ENCODE measurements at places on chromosomes 6 and 20.

DNA sequence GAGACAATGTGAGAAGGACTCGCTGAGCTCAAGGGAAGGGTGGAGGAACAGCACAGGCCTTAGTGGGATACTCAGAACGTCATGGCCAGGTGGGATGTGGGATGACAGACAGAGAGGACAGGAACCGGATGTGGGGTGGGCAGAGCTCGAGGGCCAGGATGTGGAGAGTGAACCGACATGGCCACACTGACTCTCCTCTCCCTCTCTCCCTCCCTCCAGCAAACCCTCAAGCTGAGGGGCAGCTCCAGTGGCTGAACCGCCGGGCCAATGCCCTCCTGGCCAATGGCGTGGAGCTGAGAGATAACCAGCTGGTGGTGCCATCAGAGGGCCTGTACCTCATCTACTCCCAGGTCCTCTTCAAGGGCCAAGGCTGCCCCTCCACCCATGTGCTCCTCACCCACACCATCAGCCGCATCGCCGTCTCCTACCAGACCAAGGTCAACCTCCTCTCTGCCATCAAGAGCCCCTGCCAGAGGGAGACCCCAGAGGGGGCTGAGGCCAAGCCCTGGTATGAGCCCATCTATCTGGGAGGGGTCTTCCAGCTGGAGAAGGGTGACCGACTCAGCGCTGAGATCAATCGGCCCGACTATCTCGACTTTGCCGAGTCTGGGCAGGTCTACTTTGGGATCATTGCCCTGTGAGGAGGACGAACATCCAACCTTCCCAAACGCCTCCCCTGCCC lies 1.7 kb downstream of the TNF start:
- peak overlapping the region; percentile 100 for H3K4me3 ChIP-seq
- peaks cover 63% of the 10 kb centered on the region for H3K36me3 ChIP-seq
- H3K27me3 ChIP-seq = no peaks in the 10 kb centered on the region
- peaks cover 98% of the 10 kb centered on the region for H3K4me1 ChIP-seq

GRCh38 chr6:26493258-26493657 lies 6.8 kb upstream of the BTN1A1 start:
- no peak overlapping the region for H3K4me3 ChIP-seq
- peaks cover 4% of the 10 kb centered on the region for H3K27me3 ChIP-seq
- no peak for DNase-seq
- peaks cover 2% of the 10 kb centered on the region for H3K36me3 ChIP-seq
- H3K27ac ChIP-seq = no peak overlapping the region

GRCh38 chr20:37301558-37301957 lies 12.1 kb downstream of the MANBAL start:
- no peak overlapping the region for H3K27ac ChIP-seq
- peaks cover 67% of the 10 kb centered on the region for H3K36me3 ChIP-seq
- DNase-seq = no peak

DNA sequence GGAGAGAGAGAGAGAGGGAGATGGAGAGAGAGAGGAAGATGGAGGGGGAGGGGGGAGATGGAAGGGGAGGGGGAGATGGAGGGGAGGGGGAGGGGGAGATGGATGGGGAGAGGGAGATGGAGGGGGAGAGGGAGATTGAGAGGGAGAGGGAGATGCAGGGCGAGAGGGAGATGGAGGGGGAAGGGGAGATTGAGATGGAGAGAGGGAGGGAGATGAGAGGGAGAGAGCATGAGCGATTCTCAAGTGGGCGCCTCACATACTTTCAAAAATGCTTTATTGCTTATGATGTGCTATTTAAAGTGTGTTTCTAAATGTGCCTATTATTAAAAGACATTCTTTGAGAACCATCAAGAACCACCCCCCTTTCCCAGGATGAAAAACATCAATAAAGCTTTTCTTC lies 43.7 kb upstream of the DACT2 start:
- H3K4me3 ChIP-seq = no peak overlapping the region
- H3K27me3 ChIP-seq = peaks cover 6% of the 10 kb centered on the region
- H3K4me1 ChIP-seq = no peaks in the 10 kb centered on the region
- H3K36me3 ChIP-seq = no peaks in the 10 kb centered on the region
- no peak for DNase-seq

DNA sequence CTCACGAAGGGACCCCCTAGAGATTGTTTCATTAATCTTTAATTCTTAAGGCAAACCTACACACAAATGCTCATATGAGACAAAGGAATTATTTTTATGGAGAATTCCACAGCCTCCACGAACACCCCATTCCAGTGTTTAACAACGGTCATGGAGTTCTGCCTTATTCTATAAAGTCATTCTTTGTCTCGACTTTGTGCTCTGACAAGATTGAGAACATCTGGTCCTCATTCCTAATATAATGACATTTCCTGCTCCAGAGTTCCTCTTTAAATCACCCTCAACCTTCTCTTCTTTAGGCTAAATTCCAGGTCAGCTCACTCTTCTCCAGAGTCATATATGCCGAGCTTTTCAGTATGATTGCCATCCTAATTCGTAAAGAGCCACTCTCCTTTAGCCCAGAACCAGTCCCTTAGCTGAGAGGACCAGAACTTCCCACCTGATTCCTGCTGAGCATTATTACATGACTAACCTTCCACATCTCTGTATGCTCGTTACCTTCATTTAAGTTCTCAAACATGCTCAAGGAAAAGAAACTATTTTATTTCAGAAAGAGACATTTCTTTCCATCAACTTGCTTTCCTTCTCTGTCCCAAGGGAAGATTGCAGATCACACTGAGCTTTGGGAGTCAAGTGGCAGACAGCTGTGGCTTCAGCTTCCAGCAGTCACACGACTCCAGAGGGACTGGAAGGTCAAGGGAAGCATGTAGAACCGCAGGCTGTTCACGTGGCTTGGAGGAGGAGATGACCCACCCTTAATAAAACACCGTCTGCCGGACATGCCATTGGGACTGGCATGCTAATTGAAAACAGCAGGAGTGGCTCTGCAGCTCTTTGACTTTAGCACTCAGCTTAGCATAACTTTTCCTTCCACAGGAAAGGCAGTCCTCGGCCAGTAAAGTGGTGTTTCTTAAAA lies 467.1 kb upstream of the HSF2 start:
- H3K4me1 ChIP-seq = no peaks in the 10 kb centered on the region
- no peak overlapping the region for H3K27ac ChIP-seq
- H3K36me3 ChIP-seq = no peaks in the 10 kb centered on the region
- DNase-seq = no peak

- no peak for DNase-seq
- H3K4me3 ChIP-seq = no peak overlapping the region
- no peaks in the 10 kb centered on the region for H3K27me3 ChIP-seq
Measured at GRCh38 chr20:38520261-38520660, 47.6 kb downstream of the RALGAPB start.

DNA sequence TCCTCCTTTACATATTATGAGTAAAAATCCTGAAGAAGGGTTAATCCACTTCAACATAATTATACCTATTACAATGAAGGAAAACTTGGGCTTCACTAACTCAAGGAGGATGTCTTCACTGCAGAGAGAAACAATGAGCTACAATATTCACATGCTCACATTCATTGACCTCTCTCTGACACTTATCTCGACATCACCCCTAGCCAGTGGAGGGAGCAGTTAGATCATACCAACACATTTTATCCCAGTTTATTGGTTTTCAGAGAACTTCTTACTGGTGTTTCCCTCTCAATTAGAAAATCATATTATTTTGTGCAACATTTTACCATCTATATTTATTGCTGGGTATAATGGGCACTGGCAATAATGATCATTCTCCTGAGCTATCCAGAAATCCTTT lies 646.5 kb downstream of the TENT5A start:
- no peak for DNase-seq
- no peak overlapping the region for H3K27ac ChIP-seq
- H3K27me3 ChIP-seq = no peaks in the 10 kb centered on the region
- H3K4me3 ChIP-seq = no peak overlapping the region
- no peaks in the 10 kb centered on the region for H3K4me1 ChIP-seq
- H3K36me3 ChIP-seq = no peaks in the 10 kb centered on the region

DNA sequence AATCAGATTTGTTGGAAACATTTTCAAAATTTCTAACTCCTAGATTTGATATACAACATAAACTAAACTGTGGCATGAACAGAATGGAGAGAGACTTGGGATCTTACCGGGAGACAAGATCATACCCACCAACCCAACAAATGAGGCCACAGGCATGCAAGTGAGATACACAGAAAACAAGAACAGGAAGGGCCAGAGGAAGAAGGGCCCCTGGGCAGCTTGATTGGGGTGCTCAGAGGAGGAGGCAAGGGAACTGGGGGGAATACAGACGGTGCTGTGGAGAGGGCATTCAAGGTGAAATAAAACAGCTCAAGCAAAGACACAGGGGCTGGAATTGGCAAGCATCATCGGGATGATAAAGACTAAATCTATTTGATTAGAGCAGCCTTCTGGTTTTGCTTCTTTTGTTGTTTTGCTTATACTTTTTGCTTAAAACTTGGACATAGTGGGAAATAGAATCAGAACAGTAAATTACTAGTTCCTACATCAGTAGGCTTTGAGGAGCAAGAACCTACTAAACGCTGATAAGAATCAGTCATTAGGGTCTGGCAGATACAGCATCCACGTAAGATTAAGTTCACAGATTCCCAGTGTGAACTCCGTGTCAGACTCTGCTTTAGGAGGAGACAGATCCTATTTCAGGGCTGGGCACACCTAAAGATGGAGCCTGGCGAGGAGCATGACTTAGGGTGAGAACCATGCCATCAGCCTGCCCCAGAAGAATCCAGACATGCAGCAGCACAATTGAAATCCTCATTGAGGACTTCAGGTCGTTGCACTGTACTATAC lies 3.5 kb upstream of the RAMACL start:
- no peaks in the 10 kb centered on the region for H3K36me3 ChIP-seq
- peaks cover 51% of the 10 kb centered on the region for H3K4me1 ChIP-seq
- no peak for DNase-seq
- H3K27ac ChIP-seq = peak overlapping the region; percentile 21
- peak overlapping the region; percentile 78 for H3K4me3 ChIP-seq
- no peaks in the 10 kb centered on the region for H3K27me3 ChIP-seq

DNA sequence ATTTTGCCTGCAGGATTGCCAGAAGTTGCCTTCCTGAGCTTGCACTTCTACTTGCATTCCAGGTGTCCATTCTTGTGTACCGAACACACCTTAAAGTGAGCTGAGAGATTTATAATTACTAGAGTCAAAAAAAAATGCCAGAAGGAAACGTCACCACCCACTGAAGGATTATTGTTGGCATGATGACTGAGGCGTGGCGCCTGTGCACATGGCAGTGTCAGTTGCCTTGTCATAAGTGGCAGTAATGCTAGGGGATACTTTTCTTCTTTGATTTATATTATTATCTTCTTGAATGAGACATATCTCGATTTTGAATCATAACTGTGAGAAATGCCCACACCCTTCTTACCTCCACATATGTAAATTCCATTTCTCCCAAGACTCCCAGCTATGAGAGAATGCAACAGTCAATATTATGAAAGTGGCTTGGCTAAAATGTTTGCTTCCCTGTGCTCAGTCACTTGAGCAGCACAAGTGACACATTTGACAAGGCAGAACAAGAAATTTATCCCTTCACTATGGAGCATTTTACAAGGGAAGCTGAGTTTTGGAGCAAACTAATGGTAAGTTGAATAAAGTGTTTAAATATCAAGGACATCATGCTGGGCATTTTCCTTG lies 149.5 kb upstream of the SASH1 start:
- no peaks in the 10 kb centered on the region for H3K36me3 ChIP-seq
- H3K4me1 ChIP-seq = no peaks in the 10 kb centered on the region
- H3K27ac ChIP-seq = no peak overlapping the region
- no peak overlapping the region for H3K4me3 ChIP-seq
- DNase-seq = no peak

DNA sequence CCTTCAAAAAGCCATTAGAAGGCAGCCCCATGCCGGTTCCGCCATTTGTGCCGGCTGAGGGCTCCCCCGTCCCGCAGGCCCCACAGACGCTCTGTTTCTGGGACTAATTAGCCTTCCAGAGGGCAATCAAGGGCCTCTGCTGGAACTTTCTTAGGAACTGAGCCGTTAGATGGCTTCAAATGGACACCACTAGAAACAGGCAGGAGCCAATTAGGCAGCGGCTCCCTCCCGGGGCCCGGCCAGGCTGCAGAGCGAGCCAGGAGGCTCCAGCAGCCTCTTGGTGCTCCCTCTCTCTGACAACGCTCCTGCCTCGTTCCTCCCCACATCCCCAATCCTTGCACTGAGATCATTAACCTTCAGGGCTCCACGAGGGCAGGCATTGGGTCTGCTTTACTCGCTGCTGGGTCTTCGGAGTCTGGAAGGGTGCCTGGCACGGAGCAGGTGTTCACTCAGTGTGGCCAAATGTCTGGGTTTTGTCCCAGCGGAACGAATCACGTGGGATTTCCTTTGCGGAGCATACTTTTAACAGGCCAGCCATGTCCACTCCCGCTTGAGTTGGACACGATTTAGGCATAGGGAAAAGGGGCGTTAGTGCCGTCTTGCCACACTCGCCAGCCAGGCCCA lies 98.3 kb downstream of the TMEM242 start:
- peak overlapping the region; percentile 25 for H3K4me3 ChIP-seq
- H3K27me3 ChIP-seq = peaks cover 32% of the 10 kb centered on the region
- H3K27ac ChIP-seq = no peak overlapping the region
- H3K4me1 ChIP-seq = peaks cover 57% of the 10 kb centered on the region
- no peak for DNase-seq

- peaks cover 13% of the 10 kb centered on the region for H3K4me1 ChIP-seq
- no peak for DNase-seq
- no peaks in the 10 kb centered on the region for H3K27me3 ChIP-seq
- no peak overlapping the region for H3K27ac ChIP-seq
- H3K36me3 ChIP-seq = no peaks in the 10 kb centered on the region
Measured at GRCh38 chr6:21437581-21437980, 156.0 kb upstream of the SOX4 start.

DNA sequence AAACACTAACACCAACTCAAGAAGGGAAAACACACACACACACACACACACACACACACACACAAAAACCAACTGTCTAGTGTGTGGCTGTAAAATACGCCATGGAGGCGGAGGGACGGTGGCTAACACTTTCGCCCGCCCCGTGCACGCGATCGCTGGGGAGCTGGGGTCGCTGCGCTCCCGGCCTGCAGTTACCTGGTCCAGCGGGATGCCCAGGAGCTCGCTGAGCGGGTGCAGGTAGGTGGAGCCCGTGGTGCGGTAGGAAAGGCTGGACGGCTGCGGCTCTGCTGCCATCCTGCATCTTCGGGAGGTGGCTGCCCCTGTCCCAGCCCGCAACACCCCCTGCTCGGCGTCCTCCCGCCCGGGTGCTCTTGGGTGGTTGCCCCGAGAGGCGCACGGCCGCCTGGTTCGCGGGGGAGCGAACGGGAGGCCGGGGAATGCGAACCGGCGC lies 303 bp downstream of the MBOAT1 start:
- no peak for DNase-seq
- no peaks in the 10 kb centered on the region for H3K36me3 ChIP-seq
- H3K27ac ChIP-seq = peak overlapping the region; percentile 49
- H3K4me3 ChIP-seq = peak overlapping the region; percentile 91
- peaks cover 13% of the 10 kb centered on the region for H3K27me3 ChIP-seq

Measured in stimulated activated naive B cell treated with anti-CD40 and anti-IgM and Interleukin-4, amounts not matched to agents 10 μg/mL and 1 μg/mL and 100 μg/mL, for 72 hours (primary cell).